Upper lobe of right lung (tissue), 1 donor: ENCODE measurements at places on chromosomes 7 and 10. TPM values are rescaled to one million over a fixed set of nuclear protein-coding genes. Genes with fewer than 3 reads are reported as not detected.

PHKG1 gene
- 0.72 TPM for total RNA-seq

DNA sequence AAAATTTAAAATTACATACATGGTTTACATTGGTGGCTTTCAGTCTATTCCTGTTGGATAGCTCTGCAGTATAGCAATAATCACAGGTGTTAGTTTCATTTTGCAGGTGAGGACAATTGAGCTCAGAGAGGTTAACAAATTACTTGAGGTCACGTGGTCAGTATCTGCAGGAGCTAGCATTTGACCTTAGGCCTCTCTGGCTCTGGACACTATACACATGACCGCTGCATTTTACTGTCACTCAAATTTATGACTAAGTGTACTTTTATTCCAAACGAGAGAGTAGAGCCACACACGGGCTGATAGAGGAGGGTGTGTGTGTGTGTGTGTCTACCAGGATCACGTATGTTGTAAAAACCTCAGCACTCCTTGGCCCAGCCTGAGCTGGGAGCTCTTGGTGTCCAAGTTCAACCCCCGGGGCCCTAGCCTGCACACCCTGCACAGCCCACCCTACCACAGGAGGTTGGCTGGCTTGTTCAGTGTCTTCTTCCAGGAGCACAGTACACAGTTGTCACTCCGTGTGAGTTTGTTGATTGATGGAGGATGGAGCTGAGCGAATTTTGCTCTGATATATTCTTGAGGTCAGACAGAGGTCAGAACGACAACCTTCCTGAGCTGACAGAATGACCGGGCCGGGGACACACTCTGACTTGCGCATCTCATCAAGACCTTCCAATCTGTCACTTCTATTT lies 272.7 kb downstream of the GFRA1 start:
- no peaks in the 10 kb centered on the region for H3K27me3 ChIP-seq
- H3K4me1 ChIP-seq = no peaks in the 10 kb centered on the region
- no peak overlapping the region for H3K27ac ChIP-seq
- no peak for DNase-seq
- H3K36me3 ChIP-seq = no peaks in the 10 kb centered on the region

WDR37 gene
- total RNA-seq = 19.9 TPM

- no peak overlapping the region for H3K27ac ChIP-seq
- DNase-seq = no peak
- no peaks in the 10 kb centered on the region for H3K36me3 ChIP-seq
- H3K4me1 ChIP-seq = peaks cover 6% of the 10 kb centered on the region
- no peaks in the 10 kb centered on the region for H3K27me3 ChIP-seq
Observed at GRCh38 chr10:75197906-75198305, 12.7 kb upstream of the VDAC2 start.

GAD2 gene
- total RNA-seq = not detected

ACHE gene
- total RNA-seq = 2.9 TPM

ANXA11 gene
- 287 TPM for total RNA-seq

GRCh38 chr7:44391746-44392617 lies 66.6 kb upstream of the CAMK2B start:
- peaks cover 59% of the 10 kb centered on the region for H3K36me3 ChIP-seq
- DNase-seq = no peak
- H3K4me1 ChIP-seq = peaks cover 2% of the 10 kb centered on the region

SLC26A3 gene
- total RNA-seq = not detected

TMEM72 gene
- total RNA-seq = not detected
